ENCODE measurements at places on chromosomes 5 and 9.

- peak; percentile 83 for DNase-seq
Measured at GRCh38 chr5:179818746-179819295, 1.9 kb upstream of the SQSTM1 start.

DNA sequence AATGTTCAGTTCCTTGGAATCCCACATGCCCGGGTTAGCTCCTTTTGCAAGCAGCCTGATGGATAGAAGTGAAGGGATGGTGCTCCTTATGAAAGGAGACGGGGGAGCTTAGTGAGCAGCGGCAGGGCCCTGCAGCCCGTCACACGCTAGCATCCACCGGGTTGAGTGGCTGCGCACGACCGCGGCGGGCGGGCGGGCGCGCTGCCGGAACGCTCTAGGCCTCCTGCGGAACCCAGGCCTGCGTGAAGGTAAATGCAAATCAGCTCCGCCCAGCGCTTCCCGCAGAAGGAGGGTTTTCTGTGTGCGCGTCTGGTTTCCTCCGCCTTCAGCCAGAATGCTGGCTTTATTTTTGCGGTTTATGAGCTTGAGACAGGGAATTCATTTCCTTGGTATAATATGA, 19.8 kb downstream of the IL12B start:
- peak; percentile 15 for DNase-seq

DNA sequence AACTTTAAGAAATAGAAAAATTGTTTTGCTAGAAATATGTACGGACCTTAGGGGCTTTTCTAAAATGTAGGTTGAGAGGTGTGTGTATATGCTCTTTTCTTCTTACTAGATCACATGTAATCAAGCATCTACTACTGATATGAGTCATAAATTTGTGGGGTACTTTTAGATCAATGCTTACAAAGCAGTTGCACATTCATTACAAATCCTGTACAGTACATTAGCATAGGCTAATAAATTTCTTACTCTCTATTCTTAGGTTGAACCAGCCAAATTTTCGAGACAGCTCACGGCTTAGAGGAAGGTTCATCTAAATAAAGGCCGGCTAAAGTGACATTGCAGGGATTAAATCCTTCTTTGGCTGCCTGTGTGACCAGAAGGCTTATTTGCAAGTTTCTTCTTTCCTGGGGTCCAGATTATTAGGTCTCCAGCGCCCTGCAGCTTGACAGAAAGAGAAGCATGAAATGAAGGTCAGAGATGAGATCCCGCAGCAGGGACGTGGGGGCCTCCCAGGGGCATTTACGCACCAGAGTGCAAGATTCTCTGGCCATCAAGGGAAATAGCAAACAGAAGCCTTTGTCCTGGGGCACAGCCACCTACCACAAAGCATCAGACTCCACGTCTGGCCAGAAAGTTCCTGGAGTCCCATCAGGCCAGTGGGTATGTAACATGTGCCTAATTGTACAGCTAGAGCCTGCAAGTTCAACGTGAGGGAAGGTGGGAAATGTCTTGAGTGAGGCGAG, 53.0 kb downstream of the NIM1K start:
- DNase-seq = no peak

GRCh38 chr5:73727470-73727869, 101.5 kb downstream of the ARHGEF28 start:
- DNase-seq = no peak

DNA sequence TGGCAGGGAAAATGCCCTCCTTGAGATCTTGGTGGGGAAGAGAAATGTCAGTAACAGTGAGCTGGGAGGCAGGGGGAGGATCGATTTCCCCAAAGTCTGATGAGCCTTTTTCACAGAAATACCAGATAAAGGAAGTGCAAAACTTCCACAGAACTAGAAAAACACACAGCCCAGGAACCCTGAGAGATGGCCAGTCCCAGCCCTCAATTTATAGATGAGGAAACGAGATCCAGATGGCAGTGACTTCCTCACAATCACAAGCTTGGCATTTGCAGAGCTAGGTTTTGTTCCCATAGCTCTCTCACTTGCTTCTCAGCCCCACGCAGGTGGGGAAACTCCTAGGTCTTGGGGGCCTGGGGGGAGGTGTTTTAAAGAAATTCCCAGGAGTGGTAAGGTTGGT, 3.8 kb upstream of the GGTA1 start:
- DNase-seq = no peak

GRCh38 chr9:74953235-74953751, 581 bp upstream of the C9orf40 start:
- DNase-seq = no peak

GRCh38 chr5:103247118-103247517, 11.4 kb upstream of the MACIR start:
- no peak for DNase-seq

DNA sequence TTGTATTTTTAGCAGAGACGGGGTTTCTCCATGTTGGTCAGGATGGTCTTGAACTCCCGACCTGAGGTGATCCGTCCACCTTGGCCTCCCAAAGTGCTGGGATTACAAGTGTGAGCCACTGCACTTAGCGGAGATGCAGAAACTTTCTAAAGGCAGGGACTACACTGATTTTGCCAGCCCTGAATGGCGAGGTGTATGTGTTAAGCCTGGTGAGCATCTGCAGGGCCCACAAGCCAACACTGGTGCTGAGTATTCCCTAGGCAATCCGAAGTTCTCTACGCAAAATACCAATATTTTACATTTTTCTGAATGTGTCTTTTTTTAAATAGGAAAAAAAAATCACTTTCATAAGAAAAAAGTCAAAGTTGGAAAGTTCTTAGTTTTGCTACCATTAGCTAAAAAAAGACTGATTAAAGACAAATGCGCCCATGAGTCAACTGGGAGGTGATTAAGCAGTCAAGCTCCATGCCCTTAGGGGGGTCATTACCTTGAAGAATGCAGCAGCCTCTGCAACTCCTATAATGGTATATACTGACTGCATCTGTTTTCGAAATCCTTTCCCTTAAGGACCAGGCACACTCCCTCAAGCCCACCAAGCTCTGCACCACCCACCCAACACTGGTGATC, 502.8 kb downstream of the BNC2 start:
- no peak for DNase-seq

- DNase-seq = no peak
Measured at GRCh38 chr9:130446101-130446861, 1.5 kb downstream of the ASS1 start.

- no peak for DNase-seq
Measured at GRCh38 chr9:131986576-131986975, 93.1 kb downstream of the MED27 start.

- DNase-seq = no peak
Measured at GRCh38 chr9:71685988-71686387, 82.3 kb downstream of the CEMIP2 start.

GRCh38 chr9:115794921-115795475, 358.6 kb upstream of the PAPPA start:
- DNase-seq = no peak

DNA sequence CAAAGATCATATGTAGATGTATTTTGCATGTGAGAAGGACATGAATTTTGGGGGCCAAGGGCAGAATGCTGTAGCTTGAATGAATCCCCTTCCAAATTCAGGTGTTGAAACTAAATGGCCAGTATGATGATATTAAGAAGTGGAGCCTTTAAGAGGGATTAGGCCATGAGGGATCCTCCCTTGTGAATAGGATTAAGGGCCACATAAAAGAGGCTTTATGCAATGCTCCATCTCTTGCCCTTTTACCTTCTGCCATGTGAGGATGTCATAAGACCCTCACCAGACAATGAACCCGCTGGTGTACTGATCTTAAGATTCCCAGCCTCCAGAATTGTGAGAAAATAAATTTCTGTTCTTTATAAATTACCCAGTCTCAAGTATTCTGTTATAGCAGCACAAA, 206.1 kb downstream of the YTHDC2 start:
- DNase-seq = no peak

- DNase-seq = no peak
Measured at GRCh38 chr5:86797677-86798076, 179.9 kb downstream of the COX7C start.

All from activated CD4-positive, alpha-beta T cell treated with anti-CD3 and anti-CD28 coated beads, Interleukin-2, amount 50 U/mL, for 1 hour (primary cell).